ENCODE measurements at places on chromosomes 12 and 14. TPM values are rescaled to one million over a fixed set of nuclear protein-coding genes. Genes with fewer than 3 reads are reported as not detected.

ITFG2 gene
- total RNA-seq, result 47.8 TPM

DNA sequence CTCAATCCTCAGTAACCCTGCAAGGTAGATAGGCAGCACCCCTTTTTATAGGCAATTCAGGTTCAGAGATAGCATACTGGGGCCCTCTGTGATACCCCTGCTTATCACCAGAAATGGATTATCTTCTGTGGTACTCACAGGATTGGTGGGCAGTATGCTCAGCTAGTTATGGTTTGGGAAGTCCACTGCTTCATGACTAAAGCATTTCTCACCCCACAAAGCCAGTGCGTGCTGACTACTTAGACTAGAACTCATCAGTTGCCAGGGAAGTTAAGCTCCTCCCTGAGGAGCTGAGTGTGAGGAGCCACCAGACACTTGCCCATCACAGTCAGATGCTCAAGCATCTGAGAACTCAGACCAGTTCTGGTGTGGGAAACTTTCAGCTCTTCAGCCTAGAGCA lies 76.3 kb downstream of the SCAF11 start:
- no peak for DNase-seq

CLEC1B gene
- not detected for total RNA-seq

GRCh38 chr12:69332815-69333358 lies 15.3 kb upstream of the LYZ start:
- no peak for DNase-seq

DNA sequence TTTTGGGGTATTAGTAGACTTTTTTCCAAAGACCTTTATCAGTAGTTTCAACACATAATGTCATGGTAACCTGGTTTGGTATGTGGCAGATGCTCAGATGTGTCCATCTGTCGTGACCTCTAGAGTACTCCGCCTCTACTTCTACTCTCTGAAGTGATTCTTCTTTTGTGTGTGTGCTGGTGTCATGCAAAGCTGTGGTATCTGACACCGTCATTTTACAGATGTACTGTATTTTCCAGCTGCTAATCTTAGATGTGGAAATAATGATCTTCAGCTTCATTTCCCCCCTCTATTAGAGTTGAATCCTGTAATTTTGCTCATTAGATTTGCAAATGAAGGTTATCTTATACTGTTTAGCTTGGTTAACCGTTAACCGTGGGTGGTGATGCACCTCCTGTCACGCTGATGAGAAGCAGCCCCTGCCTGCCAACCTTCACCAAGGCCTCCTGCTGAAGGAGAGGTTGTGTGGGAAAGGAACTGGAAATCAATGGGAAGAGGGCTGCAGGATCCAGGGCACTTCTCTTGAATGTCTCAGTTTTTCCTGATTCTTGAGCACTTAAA lies 222.4 kb upstream of the AMIGO2 start:
- no peak for DNase-seq

DNA sequence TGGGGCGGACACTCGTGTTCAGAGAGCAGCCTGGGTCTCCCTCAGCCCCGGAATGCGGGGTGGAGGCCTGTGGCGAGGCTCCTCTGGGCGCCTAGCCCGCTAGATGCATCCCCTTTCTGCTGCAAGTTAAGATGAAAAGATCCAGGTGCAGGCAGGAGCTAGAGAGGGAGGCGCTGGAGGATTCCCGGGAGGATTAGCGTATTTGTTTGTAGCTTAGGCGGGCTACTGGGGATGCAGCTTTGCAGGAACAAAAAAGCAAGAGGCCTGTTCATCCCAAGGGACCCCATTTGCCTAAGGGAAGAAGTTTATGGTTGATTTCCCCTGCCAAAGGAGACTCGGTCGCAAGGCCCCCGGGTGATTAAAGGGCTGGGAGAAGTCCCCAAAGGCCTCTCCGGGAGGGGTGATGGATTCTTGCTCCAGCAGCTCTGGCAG lies 824 bp downstream of the CCDC177 start:
- no peak for DNase-seq

GSC gene
- total RNA-seq, result 4.5 TPM

DNA sequence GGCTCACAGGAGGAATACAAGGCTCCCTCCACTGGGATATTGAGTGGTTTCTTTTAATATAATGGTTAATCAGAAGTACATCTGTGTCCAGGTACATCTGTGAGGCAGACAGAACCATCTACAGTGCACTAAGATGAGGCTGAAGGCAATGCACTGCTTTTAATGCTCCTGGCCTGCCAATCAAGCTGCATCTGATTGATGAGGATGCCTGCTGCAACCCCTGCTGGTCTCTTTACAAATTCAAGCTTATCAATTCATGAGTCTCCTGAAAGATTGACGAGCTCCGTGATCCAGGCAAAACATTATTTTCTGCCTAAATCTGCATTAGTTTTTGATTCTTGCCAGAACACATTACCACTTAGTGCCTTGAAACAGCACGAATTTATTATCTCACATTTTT lies 1139.1 kb downstream of the AACS start:
- no peak for DNase-seq

- DNase-seq, result no peak
Observed at GRCh38 chr12:90858252-90858651, 96.7 kb downstream of the CCER1 start.

SDR9C7 gene
- total RNA-seq, result 0.18 TPM

GRCh38 chr14:25666877-25667276 lies 616.9 kb upstream of the STXBP6 start:
- DNase-seq, result no peak

DNA sequence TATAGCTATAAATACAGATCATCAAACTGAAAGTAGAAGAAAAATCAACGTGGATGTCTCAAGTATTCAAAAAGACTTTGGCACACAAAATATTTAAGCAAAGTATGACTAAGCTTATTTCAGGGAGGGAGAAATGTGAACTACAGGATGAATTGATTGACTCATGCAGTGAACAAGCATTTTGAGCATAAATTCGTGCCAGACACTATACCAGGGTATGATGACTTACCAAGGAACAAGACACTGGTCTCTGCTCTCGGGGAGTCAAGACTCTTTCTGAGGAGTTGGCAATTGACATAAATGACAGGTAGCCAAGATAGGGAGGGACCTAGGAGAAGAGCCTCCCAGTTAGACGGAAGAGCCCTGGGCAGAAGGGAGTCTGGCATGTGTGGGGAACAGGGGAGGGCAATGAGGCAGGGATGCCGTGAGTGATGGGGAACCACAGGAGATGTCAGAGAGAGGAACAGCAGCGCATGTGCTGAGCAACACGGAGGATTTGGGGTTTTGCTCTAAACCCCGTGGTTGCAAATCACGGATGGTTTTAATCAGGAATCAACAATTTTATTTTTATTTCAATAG lies 115.2 kb downstream of the TMEM132D start:
- DNase-seq, result no peak

DNA sequence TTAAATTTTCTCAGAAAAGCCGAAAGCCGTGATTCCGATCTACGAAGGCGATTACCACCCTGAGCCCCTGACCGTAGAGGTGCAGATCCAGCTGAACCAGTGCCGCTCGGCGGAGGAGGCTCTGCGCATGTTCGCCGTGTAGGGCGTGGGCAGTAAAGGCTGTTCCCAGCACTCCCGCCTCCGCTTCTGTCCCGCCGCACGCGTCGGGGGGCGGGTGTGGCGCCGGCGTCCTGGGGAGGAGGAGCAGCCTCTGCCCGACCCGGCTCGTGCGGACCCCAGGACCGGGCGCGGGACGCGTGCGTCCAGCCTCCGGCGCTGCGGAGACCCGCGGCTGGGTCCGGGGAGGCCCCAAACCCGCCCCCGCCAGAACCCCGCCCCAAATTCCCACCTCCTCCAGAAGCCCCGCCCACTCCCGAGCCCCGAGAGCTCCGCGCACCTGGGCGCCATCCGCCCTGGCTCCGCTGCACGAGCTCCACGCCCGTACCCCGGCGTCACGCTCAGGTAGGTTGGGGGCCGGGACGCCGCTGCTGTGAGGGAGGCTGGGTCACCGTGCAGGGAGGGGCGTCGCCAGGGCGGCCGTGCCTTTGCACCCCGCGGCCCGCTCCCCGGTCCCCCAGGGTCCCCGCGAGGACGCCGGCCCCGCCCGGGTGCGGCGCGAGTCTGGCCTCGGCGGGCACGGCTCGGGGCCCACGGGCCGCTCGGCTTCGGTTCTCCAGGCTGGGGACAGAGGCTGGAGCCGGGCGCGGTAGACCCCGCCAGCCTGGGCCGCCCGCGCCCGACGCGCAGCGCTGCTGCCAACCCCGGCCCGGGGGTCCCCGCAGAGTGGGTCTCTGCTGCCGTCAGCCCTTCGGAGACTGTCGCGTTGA lies at the start of gene B3GNT4:
Gene B3GNT4 (plus strand): TSS at position 409 of the 866 bp plus-strand sequence. CDS start 910 bp downstream, outside the sequence.
- DNase-seq, result peak; percentile 69

DNA sequence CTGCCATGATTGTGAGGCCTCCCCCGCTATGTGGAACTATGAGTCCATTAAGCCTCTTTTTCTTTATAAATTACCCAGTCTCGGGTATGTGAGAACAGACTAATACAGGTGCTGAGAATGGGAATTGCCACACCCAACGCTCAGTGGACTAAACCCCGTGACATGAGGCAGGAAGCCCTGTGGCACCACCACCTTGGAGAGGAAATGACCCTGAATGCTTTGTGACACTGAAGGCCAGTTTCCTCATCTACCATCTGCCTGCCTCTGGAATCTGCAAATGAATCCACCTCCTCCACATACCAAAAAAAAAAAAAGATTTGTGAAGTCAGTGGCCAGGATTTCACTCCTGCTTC lies 41.6 kb downstream of the NT5DC3 start:
- DNase-seq, result no peak

DNA sequence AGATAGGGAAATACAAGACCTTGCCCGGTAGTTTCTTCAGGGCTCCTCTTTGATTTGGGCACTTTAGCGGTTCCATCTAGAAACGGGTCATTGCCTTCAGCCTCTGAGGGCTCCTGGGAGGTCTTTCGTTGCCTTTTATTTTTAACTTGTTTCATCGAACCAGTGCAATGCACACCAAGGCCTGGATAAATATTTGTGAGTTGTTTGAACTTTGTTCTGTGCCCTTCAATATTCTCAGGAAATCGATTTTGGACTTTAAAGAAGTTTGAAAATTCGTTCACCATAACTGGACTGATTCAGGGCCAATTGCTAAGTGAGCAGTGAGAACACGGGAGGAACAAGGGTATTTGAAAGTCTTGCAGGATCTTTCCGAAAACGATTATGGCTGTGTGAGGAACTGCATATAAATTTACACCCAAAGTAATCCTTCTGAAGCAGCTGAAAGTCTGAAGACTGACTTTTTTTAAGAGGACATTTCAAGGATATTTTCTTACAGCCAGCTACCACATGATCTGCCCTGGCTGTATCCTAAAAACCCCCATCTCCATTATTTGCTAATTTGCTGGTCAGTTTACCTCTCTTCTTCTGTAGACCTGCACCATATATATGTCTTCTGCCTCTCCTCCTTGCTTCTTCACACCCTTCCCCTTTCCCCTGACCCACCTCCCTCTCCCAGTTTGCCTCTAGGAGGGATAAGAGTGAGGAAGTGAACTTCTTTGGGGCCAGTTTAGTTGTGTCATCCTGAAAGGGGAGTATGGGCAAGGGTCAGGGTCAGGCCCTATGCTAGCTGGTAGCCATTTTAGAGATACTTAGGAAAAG lies 8.0 kb downstream of the DUSP6 start:
- DNase-seq, result no peak

P2RX7 gene
- total RNA-seq, result 24.5 TPM

DNA sequence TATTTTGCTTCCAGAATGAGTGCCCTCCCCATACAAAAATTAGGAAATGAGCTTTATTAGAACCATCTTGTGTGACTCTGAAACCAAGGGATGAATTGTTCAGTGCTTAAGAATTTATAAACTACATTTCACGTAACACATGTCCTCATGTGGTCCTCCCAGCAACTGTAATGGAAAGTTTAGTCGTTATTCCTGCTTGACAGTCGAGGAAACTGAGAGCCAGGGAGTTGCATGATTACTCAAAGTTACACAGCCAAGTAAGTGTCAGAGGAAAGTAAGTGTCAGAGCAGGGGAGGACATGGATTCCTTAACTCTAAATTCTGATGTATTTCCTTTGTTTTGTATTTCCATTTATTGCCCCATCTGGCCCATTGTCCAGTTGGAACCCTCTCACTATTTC lies 453.9 kb downstream of the FUT8 start:
- no peak for DNase-seq

- no peak for DNase-seq
Observed at GRCh38 chr14:64238049-64238448, 56.1 kb downstream of the ESR2 start.

- no peak for DNase-seq
Observed at GRCh38 chr14:31770271-31770670, 209.1 kb downstream of the NUBPL start.

DNA sequence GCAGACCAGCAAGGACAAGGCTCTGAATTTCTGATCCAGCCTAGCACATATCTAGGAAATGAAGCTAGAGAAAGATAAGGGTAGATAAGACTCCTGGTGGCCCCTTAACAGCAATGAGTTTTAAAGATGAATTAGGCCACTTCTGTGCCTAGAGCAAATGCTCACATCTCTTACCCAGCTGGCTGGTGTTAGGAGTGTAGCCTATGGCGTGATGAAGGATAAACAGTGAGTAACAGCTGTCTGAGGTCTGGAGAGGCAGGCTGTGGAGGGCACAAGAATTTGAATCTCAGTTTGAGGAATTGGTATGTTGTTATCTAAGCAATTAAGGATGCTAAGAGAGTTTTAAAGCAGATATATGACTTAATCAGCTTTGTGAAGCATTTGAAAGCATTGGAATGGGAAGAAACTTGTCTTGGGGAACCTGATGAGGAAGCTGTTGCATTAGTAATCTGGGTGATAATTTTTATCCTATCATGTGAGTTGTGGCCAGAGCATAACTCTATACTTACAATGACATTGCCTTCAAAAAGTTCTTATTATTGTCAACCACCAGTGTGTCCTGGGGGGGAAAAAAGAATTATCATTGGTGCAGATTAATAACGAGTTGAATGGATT lies 161.8 kb downstream of the SRGAP1 start:
- no peak for DNase-seq

DNA sequence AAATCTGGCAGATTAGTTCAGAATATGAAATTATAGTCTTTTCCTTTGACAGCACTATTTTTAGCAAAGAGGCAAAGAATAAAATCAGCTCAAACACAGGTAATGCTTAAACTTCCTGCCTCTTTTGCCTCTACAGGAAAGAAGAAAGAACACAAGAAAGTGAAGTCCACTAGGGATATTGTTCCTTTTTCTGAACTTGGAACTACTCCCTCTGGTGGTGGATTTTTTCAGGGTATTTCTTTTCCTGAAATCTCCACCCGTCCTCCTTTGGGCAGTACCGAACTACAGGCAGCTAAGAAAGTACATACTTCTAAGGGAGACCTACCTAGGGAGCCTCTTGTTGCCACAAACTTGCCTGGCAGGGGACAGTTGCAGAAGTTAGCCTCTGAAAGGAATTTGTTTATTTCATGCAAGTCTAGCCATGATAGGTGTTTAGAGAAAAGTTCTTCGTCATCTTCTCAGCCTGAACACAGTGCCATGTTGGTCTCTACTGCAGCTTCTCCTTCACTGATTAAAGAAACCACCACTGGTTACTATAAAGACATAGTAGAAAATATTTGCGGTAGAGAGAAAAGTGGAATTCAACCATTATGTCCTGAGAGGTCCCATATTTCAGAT lies 17.4 kb downstream of the TMPO start:
- DNase-seq, result no peak

GRCh38 chr14:71931492-71932228 lies 569 bp upstream of the RGS6 start:
- DNase-seq, result peak; percentile 69
